ENCODE measurements at places on chromosomes 16 and 17.

- no peak for DNase-seq
Observed at GRCh38 chr16:85332175-85332574, 219.9 kb upstream of the CIBAR2 start.

GRCh38 chr17:70031341-70031740, 43.7 kb upstream of the KCNJ16 start:
- DNase-seq: no peak

DNA sequence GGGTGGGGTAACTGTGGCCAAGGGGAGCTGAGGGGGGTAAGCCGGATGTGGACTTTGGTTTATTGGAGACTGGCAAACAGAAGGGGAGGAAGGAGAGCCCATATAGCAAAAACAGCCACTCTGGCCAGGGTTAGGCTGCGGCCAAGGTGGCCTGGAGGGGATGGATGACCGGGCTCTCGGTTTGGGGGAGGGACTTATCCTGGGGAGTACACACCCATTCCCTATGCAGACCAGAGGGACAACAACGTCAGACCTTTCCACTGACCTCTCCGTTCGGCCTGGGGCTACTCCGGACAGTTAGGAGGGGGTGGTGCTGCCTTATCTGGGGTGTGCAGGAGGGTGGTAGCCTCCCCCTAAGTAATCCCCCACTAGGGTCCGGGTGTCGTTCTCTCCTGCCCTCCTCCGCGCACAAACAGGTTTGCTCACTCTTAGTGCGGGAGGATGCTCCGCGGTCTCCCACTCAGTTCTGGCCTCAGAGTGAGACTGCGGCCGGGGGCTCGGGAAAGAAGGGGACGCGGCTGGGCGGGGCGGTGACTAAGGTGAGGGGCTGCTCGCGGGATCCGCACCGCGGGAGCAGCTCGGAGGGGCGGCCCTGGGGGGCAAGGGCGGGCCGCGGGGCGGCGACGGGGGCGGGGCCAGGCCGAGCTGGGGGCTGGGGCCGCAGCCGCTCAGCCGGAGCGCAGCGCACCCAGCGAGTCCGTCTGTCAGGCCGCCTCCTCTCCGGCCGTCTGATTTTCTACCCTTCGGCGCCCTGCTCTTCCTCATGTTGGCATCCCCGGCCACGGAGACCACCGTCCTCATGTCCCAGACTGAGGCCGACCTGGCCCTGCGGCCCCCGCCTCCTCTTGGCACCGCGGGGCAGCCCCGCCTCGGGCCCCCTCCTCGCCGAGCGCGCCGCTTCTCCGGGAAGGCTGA, at the start of gene WNK4:
Gene WNK4 (plus strand): TSS at position 675 of the 915 bp plus-strand sequence. CDS start 89 bp downstream, at position 764.
- no peak for DNase-seq

GRCh38 chr17:66633317-66633965, 201.5 kb upstream of the CACNG5 start:
- no peak for DNase-seq

Measured in central memory CD4-positive, alpha-beta T cell (primary cell).